ENCODE measurements at places on chromosomes 16 and 17. TPM values are rescaled to one million over a fixed set of nuclear protein-coding genes. Genes with fewer than 3 reads are reported as not detected.
A peak's percentile ranks its signal among the peaks of the same experiment; 100 is the strongest.

DNA sequence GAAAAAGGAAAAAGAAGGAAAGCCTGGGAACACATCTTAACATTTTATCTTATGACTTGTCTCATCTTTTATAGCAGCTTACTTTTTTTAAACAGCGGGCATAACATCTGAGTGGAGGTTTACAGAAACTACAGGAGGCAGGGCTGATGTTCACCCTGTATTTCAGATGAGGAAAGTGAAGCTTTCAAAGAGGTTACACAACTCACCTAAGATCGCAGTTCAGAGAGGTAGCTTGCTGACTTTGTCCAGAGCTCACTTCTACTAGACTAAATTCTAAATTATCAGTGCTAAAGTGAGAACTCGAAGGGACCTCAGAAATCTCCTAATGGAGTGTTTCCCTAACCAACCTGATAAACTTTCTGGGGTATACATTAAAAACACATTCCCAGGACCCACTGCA is 3.7 kb downstream of the MBTD1 start:
- no peak for DNase-seq

DNA sequence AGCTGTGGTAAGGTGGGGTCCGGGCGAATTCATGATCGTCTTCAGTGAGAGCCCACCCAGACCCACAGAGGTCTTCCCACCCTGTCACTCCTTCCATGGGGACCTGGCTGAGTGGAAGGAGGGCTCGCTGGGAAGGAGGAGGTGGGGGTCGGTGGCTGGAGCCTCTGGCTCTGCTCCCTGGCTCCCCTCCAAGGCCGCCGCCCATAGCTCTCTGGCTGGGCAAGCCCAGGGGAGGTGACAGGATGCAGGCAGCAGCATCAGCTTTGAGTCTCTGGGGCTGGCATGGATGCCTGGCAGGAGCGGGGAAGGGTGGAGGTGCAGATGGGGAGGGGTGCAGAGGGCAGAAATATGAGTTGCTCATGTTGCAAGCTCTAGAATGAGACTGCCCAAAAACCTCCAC is 147.0 kb downstream of the ENGASE start:
- DNase-seq = no peak

GRCh38 chr17:73776351-73777130 is 132.3 kb upstream of the SDK2 start:
- no peak for DNase-seq

- DNase-seq = no peak
Measured at GRCh38 chr16:17519101-17519955, 48.6 kb upstream of the XYLT1 start.

GRCh38 chr17:57559226-57559625 is 185.9 kb downstream of the CCDC182 start:
- DNase-seq = no peak

DNA sequence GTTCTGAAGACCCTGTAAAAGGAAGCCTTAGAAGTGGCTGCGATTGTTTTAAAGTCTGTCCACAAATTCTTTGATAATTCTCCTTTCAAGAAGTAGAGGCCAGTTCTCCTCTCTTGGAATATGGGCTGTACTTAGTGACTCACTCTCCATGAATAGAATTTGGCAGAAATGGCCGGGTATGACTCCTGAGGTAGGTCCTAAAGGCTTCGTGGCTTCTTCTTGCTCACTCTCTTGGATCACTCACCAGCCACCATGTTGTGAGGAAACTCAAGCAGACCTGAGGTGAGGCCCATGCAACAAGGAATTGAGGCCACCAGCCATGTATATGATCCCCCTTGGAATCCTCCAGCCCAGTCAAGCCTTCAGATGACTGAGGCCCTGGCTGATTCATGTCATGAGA is 75.8 kb downstream of the WWOX start:
- DNase-seq = no peak

DNA sequence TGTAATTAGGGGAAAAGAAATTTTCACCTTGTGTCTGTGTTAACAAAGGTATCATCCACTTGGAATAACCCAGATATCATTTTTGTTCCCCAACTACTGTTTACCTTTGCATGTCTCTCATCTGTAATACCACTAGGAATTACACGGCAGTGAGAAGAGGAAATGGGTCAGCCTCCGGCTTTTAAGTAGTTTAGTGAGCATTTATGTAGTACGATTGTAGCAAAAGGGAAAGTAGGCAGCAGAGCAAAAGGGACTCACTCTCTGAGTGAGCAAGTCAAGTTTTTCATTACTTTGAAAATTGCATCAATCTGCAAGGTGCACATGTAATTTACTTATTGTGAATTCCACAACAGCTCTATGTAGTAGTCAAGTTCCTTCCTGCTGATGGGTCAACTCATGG is 11.2 kb downstream of the PHF12 start:
- DNase-seq = no peak

GRCh38 chr17:28946239-28946638 is 5.1 kb downstream of the PHF12 start:
- DNase-seq = peak; percentile 91

- no peak for DNase-seq
Measured at GRCh38 chr16:82160226-82160625, 9.8 kb downstream of the MPHOSPH6 start.

DNA sequence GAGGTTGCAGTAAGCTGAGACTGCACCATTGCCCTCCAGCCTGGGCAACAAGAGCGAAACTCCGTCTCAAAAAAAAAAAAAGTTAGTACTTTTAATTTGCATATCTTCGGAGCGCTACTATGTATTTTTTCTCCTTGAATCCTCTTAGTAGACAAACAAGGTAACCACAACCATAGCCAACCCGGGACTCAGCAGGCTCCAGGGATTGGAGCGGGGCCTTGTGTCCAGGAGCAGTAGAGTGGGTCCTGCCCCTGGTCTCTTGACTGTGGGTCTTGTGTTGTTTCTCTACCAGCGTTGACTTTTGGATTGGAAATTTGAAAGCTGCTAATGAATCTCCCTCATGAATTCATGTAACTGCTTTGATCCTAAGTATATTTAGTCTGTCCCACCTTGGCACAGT is 32.3 kb downstream of the PRMT7 start:
- no peak for DNase-seq

DNA sequence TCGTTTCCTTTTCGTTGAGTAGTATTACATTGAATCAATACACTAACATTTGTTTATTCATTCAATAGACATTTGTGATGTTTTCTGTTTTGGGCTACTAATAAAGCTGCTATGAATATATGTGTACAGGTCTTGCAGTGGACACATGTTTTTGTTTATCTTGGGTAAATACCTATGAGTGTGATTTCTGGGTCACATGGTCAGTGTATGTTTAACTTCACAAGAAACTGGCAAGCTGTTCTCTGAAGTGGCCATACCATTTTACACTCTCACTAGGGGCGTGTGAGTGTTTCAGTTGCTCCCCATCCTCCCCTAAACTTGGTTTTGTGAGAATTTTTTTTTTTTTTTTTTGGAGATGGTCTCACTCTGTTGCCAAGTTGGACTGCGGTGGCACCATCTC is 35.0 kb downstream of the PKD1L3 start:
- DNase-seq = no peak

- DNase-seq = no peak
Measured at GRCh38 chr17:16906680-16907079, 65.2 kb downstream of the TNFRSF13B start.

DNA sequence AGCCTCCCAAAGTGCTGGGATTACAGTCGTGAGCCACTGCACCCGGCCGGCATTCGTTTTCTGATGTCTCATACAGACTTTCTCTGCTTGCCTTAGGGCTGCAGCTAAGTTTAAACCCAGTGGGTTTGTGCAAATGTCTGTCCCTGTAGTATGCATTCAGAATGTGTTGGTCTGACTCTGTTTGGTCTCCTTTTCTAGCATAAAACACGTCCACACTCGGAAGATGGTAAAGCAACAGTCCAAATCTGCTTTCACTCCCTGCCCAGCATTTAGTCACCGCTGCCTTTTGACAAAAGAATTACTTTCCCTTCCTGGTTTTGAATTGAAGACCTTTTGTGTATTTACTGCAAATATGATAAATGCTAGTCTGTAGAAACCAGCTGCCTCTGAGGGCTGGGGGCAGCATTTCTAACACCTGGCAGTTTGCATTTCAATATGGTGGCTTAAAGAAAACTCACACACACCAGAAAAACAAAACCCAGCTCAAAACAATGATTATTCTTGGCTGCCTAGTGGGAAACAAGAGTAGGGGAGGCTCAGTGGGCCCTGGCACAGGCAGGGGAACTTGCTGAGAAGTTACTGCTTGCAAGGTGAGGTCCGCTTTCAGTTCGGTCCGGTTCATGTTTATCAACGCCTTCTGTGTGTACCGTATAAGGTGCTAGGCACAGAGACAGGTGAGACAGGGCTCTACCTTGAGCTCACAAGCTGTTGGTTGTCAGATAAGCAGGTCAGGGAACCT is 56.9 kb downstream of the MSI2 start:
- no peak for DNase-seq

DNA sequence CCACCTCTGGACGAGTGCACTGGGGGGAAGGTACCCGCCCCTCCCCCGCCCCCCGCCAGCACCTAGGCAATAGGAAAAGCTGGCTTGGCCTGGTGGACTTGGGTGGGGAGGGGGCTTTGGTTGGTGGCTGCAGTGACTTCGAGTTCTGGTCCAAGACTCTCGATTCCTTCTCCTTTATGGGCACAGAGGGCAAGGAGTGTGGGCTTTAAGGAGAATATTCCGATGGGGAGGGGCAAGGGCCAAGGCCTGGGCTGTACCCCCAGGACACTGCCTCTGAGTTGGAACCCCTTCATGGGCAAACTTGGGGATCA is 409 bp downstream of the ACSF2 start:
- no peak for DNase-seq

GRCh38 chr16:12132290-12132689 is 155.8 kb downstream of the SNX29 start:
- no peak for DNase-seq

DNA sequence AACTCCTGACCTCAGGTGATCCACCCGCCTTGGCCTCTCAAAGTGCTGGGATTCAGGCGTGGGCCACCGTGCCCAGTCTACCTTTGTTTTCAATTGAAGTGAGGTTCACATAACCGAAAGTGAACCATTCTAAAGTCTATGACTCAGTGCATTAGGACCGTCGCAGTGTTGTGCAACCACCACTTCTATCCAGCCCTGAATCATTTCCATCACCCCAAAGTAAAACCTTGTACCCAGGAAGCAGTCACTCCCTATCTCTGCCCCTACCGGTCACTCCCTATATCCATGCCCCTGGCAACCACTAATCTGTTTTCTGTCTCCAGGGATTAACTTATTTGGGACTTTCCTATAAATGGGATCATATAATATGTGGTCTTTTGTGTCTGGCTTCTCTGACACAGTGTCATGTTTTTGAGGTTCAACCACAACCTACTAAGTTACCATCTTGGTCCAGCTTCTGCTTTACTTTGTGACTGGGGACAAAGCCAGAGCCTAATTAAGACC is 28.3 kb upstream of the CDC42EP4 start:
- peak; percentile 93 for DNase-seq

- DNase-seq = no peak
Measured at GRCh38 chr17:58510075-58510474, 4.4 kb downstream of the MTMR4 start.

GRCh38 chr17:65130832-65131231 is 6.3 kb upstream of the RGS9 start:
- no peak for DNase-seq

DNA sequence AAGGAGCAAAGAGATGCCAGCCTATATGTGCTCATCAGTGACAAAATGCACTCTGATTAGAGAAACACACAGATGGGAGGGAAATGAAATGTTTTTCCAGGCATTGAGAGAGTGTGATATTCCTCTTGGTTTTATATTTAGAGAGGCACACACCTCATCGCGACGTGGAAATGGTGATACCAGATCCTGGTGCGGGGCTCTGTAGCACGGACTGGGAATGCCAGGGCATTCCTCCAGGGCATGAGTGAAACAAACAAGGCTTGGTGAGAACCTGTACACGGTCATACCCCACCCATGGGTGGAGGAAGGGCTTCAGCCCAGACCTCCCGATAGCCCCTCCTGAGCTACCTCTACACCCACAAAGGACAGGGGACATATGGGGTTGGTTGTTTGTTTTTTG is 280.2 kb downstream of the C16orf95 start:
- DNase-seq = no peak

- DNase-seq = peak; percentile 45
Measured at GRCh38 chr17:73210002-73210678, 17.3 kb downstream of the COG1 start.

GRCh38 chr16:73046849-73047214 is 1.1 kb downstream of the ZFHX3 start:
- DNase-seq = no peak

DNA sequence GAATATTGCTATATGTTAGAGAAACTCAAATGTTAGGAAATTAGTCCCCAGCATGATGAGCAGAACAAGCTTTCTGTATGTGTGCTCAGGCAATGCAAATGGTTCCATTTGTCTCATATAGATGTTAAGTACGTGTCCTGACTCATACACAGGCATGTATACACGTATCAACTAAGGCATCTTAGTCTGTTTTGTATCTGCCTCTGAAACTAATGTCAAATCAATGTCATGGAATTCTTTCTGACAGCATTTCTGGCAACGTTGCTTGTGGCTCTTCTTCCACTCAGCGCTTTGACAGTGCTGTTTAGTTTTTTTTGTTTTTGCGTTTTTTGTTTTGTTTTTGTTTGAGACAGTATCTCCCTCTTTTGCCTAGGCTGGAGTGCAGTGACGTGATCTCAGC is 111.9 kb downstream of the CNTNAP4 start:
- no peak for DNase-seq

DNA sequence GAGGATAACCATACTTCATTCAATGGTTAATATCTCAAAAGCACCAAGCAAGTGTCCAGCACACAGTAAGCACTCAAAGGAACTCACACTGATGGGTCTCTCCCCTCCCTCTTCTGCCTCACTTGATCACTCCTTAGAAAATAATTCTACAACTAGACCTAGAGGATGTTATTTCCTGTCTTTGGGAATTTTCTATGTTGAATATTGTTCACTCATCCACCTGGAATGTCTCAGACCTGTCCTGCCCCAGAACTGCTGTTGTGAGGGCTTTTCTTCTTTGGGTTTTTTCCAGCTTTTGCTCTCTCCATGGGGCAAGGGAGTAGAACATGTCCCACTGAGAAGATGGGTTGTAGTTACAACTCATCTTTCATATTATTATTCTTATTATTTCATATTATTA is 25.3 kb downstream of the NXPH3 start:
- DNase-seq = no peak

GRCh38 chr16:554640-555365 is 5.4 kb upstream of the PRR35 start:
- no peak for DNase-seq

Gene NOS2
- not detected for total RNA-seq

Gene LRRC36
- total RNA-seq = not detected

Gene MAP2K6
- total RNA-seq = 2.1 TPM

Gene MYOCD
- 3.2 TPM for total RNA-seq

Gene TUBB3
- total RNA-seq = 58.2 TPM

Gene CCL13
- total RNA-seq = not detected

Gene ARL4D
- total RNA-seq = 28.0 TPM

Gene ZNF469
- total RNA-seq = 2.0 TPM

Gene HLF
- not detected for total RNA-seq

Gene CD79B
- total RNA-seq = not detected

Gene NUBP1
- total RNA-seq = 42.8 TPM

Gene ARHGAP44
- 5.1 TPM for total RNA-seq

Gene PRDM7
- not detected for total RNA-seq

Gene ITGB4
- total RNA-seq = not detected

Gene CHP2
- total RNA-seq = not detected

Gene ATP2A3
- total RNA-seq = 0.89 TPM
